ENCODE measurements at places on chromosomes 5 and 9.

GRCh38 chr9:8424786-8425410 is 625.3 kb upstream of the DMAC1 start:
- no peak for DNase-seq

DNA sequence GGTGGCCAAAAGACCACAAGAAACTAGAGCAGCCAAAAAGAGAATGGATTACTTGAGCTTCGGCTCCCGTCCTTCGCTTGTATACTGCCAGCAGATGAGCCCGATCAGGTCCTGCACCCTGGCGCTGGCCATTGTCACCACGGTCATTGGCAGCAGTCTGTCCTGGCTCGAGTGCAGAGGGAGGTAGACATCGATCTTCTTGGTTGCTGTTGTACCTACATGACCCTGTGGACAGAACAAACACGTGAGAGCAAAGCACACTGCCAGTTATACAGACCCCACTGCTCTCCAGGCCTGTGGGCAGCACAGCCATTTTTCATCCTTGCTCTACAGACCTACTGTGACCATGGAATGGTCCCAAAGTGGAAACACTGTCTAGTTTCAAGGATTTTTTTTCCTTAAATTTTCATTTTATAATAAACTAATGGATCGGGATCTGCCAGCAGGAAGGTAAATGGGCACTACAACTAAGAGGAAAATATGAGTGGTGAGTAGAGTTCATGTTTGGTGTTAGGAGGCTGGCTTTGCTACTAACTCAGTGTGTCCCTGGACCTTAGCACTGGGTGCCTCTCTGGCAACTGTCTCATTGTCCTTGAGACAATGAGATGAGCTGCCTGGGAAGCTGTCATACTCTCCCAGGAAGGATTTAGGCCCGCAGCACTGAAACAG is 121.4 kb downstream of the MAPKAP1 start:
- DNase-seq: no peak

DNA sequence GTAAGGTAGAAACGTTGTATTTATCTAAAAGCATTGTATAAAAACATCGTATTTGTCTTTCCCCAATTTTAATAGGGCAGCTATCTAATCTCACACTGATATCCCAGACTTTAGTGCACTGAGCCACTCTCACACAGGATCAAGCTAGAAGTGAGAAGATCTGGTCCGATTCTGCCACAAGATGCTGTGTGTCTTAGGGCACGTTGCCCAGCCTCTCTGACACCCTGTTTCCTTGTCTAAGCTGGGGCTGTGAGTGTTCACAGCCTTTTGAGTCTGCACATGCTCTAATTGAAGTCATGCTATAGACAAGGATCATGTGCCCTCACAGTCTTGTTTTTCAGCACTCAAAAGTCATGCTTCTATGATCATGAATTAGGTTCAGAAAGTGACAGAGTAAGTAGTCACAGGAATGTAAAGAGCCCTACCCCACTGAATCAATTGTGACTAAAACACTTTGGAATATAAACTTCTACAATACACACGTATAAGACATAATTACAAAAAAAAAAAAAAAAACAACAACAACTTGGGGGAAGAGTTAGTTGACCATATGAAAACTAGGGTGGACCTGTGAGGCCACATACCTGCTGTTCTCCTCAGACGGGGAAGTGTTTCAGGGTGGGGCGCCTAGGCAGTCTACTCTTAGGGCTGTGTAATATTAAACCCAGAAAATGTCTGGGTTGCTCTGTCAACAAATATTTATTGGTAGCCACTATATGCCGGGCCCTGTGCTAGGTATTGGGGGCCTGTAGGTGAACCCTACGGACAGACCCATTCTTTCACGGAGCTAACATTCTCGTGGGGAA is 893 bp upstream of the ABLIM3 start:
- no peak for DNase-seq

GRCh38 chr9:95226921-95227320 is 90.6 kb downstream of the FANCC start:
- DNase-seq: no peak

DNA sequence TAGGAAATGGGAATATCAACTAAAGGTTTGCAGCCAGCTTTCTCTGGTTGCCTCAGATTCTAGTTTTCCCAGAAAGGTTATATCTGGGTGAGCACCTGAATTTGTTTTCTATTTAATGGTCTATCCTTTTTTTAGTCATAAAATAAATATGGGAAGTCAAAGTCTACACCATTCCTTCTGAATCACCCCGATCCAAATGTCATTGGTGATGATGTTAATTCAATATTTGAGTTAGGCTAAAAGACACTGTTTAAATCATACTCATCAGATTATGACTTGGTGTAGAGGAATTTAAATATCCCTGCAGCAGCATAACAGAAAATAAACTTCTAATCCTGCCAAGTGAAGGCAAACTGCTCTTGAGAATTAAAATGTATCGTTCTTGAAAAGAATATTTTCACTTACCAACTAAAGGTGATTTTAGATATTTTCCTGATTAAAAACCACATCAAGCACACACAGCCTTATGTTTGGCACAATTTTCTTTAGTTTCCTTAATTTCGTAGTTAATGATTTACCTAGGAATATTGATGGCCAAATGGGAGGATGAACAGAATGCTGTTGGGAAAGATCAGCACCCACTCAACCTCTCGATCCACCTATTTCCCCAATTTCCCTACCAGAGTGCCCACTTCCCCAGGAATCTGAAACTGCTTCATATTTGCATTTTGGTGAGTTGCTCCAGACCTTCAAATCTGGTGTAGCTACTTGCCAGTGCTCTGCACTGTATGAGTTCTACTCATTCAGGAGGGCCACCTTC is 103.1 kb upstream of the TSLP start:
- no peak for DNase-seq

GRCh38 chr5:378976-379742 is 57.6 kb downstream of the AHRR start:
- peak; percentile 29 for DNase-seq

DNA sequence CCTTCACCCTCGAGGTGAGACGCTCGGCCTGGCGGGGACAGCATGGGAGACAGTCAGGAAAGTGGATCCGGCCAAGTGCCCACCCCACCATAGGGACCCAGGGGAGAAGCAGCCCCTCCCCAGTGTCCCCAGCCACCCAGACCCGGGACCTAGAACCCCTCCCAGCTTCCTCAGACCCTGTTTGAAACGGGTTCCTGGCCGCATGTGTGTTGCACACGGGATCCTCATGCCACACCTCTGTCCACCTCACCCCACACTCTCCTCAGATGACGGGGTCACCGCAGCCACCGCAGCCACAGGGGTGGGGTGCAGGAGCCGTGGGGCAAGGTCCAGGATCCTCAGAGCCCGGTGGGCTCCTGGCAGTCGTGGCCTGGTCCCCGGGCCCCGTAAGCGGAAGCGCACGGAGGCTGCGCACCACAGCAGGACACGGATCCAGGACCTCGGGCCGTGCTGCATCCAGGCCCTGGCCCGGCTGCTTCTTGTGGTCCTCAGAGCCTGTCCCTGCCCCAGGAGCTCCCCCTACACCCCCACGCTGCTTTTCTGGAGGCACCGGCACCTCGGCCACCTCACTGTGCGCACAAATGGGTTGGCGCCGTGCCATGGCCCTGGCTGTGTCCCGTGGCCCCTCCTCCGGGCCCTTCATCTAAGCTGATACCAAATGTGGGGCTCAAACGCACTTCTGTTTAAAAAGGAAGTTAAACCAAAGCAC is 15.3 kb downstream of the TERT start:
- DNase-seq: no peak

GRCh38 chr5:176955895-176956294 is 50.7 kb downstream of the UIMC1 start:
- no peak for DNase-seq

DNA sequence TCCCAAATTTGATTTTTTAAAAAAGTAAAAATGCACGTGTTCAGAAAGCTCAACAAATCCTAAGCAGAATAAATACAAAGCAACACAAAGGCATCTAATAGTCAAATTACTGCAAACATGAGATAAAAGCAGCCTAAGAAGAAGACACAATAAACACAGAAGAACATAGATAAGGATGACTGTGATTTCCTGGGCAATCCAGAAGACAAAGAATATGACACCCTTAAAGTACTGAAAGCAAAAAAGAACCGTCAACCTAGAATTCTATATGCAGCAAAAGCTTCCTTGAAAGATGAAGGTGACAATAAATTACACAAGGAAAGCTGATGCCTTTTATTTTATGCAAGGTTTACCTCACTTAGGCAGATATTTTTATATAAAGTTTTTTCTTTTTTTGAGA is 58.2 kb downstream of the NACC2 start:
- no peak for DNase-seq

DNA sequence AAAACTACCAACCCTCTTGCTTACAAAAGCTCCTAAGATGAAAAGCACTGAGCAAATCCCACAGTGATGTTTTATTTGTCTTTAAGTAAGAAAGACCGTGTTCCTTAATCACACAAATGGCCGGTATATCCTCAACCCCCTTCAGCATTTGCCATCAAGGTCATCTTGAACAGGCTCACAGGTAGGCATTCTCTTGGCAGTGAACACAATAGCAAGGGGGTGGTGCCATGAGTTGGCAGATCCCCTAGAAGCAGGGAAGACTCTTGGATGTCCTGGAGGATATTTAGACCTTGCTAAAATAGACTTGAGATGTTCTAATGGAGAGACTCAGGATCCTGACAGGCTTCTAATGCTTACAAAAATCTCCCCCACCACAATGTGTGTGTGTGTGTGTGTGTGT is 323.0 kb downstream of the SPOCK1 start:
- no peak for DNase-seq

- no peak for DNase-seq
These were observed 730.4 kb upstream of the MEF2C start for GRCh38 chr5:89613222-89613956.

GRCh38 chr5:135635451-135635850 is 56.7 kb upstream of the CXCL14 start:
- DNase-seq: no peak

DNA sequence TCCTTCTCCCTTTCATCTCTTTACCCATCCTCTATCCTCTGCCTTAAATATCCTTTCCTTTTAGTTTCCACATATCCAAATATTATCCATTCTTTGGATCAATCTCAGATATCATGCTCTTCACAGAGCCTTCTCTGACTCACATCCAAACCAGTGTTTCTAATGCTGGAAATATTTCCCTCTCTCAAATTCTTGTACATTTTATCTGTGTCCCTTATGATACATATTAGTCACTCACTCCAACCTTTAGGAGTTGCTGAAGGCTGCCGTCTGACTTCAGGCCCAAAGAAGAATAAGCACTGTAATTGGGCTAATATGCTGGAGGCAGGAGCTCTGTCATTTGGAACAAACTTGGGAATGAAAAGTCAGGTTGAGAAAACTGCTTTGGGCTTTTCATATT is 156.4 kb upstream of the RUSC2 start:
- no peak for DNase-seq

GRCh38 chr9:92059661-92060060 is 55.6 kb downstream of the SPTLC1 start:
- DNase-seq: no peak

GRCh38 chr5:85651731-85652130 is 966.0 kb upstream of the COX7C start:
- DNase-seq: no peak

DNA sequence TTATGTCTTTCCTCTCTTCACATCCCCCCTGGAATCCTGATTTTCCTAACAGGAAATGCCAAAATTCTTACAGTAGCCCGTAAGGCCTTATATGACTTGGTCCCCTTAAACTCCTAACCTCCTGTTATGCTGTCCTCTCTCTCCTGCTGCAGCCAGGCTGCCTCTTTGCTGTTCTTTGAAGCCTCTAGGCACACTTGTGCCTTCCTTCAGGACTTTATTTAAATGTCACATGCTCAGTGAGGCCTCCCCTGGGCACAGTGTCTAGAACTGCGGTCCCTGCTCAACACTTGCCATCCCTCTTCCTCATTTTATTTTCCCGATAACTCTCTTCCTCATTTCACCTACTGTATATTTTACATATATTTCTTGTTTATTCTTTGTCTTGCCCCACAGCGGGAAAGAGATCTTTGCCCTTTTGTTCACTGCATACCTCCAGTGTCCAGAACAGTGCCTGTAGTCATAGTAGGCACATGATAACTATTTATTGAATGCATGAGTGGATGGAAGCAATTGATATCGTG is 5.5 kb upstream of the SHB start:
- no peak for DNase-seq

DNA sequence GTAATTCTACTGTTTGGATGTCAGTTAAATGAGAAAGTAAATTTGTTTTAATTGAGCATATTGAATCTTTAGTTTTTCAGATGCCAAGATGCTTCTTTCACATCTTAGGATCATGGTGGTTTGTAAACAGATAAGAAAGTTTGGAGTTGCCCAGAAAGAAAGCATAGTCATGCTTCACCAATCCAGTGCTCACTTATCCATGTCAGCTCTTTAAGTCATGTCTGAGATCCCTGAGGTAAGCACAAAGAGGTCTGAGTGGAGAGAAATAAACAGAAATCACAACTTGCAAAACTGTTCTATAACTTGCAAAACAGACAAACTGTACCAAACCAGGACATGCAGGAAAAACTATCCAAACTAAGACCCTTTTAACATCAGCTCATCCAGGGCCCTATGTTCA is 87.7 kb downstream of the OSTF1 start:
- no peak for DNase-seq

- DNase-seq: no peak
These were observed 13.0 kb upstream of the CYFIP2 start for GRCh38 chr5:157252711-157253465.

DNA sequence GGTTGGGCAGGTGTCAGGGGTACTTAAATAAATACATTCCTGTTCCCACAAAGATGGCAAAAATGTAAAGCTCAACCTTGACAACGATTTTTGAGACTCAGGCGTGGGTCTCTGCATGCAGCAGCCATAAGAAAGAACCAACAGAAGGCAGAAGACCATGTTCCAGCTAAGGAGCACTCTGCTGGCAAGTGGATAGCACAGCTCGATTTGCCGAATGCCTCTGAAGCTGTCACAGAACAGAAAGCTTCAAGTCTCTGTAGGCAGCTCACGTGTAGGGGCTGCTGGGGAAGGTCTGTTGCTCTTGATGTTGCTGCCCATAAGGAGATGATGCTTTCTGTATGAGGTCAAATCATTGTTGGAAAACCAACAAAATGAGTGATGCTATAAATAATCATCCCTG is 119.6 kb upstream of the GRIN3A start:
- DNase-seq: no peak

DNA sequence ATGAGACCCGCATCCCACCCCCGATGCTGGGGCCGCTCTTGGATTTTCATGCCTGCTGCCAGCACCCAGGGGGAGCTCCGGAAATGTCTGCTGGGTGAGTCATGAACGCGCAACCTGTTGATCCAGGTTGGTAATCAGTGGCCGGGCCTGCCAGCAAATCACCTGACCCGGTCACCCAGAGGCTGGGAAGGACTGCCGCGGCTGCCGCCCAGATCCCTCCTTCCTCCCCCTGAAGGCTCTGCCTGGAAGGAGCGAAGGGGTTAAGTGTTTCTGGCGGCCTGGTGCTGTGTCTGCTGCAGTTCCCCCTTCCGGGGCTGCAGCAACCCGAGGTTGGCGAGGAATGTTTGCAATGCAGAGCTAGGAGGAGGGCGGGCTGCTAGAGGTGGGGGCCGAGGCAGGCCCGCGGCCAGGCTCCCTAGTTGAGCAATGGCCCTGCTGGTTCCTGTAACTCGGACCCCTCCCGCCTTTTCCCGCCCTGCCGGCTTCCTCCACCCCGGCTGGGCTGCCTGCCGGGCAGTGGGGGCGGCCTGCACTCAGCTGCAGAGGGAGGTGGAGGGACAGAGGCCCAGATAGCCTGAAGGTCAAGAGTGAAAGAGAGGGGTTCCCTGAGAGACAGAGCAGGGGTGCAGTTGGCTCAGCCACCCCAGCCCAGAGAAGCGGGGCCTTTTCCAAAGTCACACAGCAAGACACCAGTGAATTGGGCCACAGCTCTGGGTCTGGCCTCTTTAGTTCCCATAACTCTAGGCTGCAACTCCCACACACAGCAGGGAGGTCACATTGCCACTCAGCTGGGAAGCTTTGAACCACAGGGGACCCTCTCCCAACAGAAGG is 156.3 kb upstream of the IER5L start:
- peak; percentile 90 for DNase-seq

Data from ecto neural progenitor cell (in vitro differentiated cells).